ENCODE measurements at places on chromosomes 12 and 14.

DNA sequence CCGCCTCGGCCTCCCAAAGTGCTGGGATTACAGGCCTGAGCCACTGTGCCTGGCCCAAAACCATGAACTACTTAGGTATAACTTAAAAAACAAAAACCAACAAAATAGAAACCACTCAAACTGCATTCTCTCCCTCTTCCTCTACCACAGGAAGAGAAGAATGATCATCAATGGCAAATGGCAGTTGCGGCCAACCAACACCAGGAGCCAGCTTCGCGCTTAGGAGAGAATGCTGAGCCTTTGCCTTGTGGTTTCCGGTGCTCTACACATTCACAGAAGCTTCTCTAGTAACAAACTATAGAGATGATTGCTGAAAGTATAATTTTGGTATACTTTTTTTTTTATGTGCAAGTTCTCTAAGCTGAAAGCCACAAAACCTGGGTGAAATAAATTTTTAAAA is 17.1 kb downstream of the CATSPERB start:
- no peak for DNase-seq

GRCh38 chr12:89960607-89961394 is 252.2 kb upstream of the ATP2B1 start:
- DNase-seq: peak; percentile 59

DNA sequence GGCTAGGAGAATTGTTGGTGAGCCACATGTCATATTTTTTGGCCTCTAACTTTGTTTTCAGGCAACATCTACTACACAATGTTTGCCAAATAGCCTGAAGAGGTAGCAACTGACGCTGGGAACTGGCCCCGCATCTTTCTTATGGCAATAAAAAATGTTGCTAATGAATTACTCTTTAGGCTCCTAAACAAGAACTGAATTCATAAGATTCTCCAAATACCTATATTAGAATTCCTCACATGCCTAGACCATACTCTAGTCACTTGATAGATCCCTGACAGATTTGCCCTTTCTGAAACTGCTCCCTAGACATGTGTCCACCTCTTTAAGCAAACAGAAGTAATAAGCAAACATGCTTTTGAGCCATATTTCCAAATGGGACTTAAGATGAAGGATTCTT is 209.0 kb upstream of the ATXN7L3B start:
- DNase-seq: no peak

DNA sequence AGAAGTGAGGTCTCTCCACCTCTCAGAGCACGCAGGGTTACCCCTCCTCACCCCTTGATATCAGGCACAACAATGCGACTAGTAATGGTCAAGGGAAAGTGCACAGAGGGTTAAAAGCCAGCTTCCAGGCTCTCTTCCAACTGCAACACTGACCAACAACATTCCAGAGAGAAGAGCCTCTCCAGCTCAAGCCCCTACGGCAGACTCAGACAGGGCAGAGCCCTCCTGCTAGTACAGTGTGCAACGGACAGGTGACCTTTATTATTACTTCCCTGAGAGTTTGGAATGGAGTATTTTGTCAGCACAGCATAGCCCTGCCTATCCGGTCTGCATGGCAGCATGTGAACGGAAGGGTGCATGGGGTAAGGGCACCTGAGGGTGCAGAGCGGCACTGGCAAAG is 73.0 kb downstream of the PTPN21 start:
- no peak for DNase-seq

GRCh38 chr14:97575677-97576076 is 778.5 kb downstream of the VRK1 start:
- DNase-seq: no peak

DNA sequence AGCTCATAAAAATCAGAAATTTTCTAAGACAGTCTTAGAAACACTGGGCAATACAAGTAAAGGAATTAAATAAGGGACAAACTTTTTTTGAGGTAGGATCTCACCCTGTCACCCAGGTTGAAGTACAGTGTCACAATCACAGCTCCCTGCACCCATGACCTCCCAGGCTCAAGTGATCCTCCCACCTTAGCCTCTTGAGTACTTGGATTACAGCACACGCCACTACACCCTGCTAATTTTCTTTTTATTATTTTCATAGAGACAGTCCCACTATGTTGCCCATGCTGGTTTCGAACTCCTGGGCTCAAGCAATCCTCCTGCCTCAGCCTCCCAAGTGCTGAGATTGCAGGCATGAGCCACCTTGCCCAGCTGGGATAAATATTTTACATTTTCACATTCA is 90.3 kb downstream of the USP15 start:
- DNase-seq: no peak

Measured in ELR (cell line).